ENCODE measurements at places on chromosomes 13 and 19.

GRCh38 chr19:53466726-53467484, 628 bp upstream of the ZNF813 start:
- DNase-seq = no peak

DNA sequence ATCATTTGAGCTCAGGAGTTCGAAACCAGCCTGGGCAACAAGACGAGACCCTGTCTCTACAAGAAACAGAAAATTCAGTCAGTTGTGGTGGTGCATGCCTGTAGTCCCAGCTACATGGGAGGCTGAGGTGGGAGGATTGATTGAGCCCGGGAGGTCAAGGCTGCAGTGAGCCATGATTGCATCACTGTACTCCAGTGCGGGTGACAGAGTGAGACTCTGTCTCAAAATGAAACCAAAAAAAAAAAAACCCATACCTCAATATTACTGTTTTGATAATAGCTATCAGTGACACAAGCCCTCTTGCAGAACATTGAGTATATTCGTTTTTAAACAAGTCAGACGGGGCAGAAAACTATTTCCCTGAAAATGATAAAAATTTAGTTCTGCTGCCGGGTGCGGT, 16.2 kb downstream of the ZNF791 start:
- DNase-seq = no peak

- no peak for DNase-seq
Observed at GRCh38 chr19:3186891-3187661, 1.3 kb downstream of the NCLN start.

GRCh38 chr13:95791084-95791722, 114.3 kb downstream of the DNAJC3 start:
- no peak for DNase-seq

DNA sequence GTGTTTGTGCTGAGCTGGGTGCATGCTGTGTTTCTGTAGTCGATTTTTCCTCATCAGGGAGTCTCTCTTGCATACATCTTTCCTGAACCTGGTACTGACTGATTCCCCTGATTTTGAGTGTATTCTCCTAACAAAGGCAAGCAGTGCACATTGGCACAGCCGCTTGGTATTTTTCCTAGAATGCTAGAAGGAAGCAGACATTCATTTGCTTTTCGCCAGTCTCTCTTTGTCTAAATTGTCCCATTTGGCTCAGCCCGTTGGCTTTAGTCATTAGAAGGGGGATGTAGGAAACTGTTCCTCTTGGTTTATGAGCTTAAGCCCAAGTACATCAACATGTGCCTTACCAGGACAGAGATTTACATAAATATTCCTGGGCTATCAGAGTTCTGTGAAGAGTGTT, 266.1 kb upstream of the TMTC4 start:
- no peak for DNase-seq

- no peak for DNase-seq
Observed at GRCh38 chr13:59472134-59472533, 691.6 kb downstream of the DIAPH3 start.

DNA sequence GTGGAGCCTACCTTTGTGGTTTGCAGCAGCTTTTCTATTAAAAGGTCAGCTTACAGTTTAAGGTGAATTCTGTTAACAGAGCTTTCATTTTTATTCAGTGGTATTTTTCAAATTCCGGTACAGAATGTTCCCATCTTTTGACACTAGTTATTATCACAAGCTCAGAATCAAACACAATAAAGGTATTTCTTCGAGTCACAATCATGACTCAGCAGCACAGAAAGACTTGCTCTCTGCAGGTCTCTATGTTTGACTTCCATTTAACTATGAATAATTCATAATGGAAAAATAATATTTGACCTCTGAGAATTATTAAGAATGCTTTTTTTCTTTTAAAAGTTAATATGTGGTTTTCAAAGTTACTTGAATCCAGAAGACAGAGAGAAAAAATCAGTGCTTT, 28.2 kb downstream of the DACH1 start:
- no peak for DNase-seq

GRCh38 chr13:19239114-19239860, 57.7 kb upstream of the TUBA3C start:
- DNase-seq = no peak

DNA sequence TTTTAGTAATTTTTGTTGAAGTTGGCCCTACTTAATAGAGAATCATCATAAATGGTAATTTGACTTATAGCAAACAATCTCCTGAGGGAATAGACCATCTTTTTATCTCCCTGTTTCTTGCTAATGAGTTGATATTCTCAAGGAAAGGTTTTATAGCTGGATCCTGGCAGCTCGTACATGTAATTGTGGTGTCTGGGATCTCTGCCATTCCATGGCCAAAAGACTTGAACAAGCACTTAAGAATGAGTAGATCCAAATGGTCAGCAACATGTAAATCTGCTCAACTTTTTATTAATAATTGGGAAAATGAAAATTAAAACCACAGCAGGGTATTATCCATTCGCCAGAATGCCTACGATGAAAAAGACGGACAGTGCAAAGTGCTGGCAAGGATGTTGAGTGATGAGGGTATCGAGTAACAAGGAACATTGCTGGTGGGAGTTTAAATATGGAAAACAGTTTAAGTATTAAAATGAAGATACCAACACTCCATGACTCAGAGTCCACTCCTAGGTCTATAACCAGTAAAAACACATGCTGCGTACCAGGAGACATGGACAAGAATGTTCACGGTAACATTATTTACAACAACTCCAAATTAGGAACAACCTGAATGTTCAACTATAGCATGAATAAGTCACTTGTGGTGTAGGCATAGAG, 5.1 kb upstream of the GPR18 start:
- no peak for DNase-seq

DNA sequence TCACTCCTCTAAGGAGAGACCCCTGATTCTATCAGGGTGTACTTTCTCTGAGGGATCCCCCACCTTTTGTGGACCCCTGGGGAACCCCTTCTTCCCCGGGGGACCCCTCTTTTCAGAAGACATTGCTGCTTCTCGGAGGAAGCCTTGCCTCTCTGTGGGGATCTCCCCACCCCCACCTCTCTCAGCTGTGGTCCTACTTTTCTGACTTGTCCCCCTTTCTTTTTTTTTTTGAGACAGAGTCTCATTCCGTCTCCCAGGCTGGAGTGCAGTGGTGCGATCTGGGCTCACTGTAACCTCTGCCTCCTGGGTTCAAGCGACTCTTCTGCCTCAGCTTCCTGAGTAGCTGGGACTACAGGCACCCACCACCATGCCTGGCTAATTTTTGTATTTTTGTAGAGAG, 18.4 kb upstream of the GATAD2A start:
- no peak for DNase-seq

DNA sequence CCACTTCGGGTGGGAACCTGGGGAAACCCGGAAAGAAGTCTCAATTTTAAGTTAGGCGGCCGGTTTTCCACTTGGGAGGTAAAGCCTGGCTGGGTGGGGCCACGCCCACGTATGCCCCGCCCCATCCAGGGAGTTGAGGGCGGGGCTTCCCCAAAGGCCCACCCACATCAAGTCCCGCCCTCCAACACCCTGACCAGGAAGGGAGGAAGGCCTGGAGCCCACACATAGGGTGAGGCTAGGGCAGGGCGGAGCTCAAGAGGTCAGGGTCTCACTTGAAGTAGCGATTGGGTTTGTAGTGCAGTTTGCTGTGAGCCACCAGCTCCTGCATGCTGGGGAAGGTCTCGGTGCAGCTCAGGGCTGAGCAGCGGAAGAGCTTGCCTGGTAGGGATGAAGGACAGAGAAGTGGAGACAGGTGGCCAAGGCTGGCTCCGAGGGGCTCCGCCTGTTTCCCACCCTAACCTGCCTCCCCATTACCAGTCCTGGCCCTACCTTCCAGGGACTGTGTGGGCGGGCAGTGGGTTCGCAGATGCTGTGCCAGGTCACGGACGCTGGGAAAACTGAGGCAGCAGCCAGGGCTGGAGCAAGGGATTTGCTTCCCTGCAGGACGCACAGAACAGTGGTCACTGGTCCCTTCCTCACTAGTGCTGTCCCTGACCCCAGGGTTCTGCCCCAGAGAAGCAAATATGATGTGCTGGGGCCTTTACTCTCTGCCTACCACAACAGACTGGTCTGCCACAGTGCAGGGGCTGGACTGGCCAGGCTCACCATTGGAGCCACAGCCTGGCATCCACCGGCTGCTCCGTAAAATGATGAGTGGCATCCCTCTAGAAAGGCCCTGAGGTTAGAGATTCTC, 1.6 kb downstream of the ZNF414 start:
- DNase-seq = no peak

- no peak for DNase-seq
Observed at GRCh38 chr13:95403349-95404140, 102.3 kb upstream of the ABCC4 start.

DNA sequence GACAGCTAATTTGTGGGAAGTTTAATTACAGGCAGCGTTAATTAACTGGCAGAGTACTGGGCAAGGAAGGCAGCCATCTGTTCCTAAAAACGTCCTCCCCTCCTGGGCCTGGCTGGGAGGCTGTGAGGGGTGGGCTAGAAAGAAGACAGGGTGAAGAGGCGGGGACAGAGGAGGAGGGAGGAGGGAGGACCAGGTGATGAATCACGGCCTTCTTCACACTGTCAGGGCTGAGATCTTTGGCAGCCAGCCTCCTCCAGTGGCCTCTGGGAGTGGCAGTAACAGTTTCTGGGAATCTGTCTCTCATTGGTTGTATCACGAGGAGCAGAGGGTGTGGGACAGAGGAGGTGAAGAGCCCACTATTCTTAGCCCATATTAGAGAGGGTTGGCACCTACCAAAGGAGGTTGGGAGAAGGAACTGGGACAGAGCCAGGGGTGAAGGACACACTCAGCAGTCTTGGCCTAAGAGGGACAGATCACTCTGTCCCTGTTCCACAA, 9.6 kb upstream of the ZNRF4 start:
- no peak for DNase-seq

GRCh38 chr19:13795595-13796300, 505 bp downstream of the ZSWIM4 start:
- DNase-seq = no peak

GRCh38 chr13:37340901-37341670, 235.6 kb upstream of the CSNK1A1L start:
- DNase-seq = no peak

DNA sequence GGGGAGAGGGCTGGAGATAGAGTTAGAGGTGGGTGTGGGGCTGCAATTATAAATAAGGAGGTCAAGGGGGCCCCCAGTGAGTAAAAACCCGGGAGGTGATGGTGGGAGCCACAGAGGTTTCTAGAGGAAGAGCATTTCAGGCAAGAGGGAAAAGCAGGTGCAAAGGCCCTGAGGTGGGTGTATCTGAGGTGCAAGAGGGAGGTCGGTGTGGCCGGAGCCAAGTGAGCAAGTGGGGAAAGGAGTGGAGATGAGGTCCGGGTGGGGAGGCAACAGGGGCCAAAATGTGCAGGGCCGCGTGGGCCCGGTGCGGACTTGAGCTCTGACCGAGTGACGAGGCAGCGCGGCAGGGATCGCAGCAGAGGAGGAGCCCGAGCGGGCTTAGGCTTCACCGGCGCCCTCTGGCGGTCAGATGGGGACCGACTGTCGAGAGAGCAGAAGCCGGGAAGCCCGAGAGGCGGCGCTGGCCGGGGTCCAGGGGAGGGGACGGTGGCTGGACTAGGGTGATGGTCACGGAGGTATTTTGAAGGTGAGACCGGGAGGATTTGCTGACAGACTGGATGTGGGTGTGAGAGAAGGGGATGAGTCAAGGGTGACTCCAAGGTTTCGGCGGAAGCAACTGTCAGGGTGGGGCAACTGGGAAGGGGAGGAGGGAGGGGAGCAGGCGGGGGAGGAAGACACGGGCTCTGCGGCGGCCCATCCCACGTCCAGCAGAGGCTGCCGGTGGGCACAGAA, 17.7 kb upstream of the SPACA4 start:
- DNase-seq = peak; percentile 86

DNA sequence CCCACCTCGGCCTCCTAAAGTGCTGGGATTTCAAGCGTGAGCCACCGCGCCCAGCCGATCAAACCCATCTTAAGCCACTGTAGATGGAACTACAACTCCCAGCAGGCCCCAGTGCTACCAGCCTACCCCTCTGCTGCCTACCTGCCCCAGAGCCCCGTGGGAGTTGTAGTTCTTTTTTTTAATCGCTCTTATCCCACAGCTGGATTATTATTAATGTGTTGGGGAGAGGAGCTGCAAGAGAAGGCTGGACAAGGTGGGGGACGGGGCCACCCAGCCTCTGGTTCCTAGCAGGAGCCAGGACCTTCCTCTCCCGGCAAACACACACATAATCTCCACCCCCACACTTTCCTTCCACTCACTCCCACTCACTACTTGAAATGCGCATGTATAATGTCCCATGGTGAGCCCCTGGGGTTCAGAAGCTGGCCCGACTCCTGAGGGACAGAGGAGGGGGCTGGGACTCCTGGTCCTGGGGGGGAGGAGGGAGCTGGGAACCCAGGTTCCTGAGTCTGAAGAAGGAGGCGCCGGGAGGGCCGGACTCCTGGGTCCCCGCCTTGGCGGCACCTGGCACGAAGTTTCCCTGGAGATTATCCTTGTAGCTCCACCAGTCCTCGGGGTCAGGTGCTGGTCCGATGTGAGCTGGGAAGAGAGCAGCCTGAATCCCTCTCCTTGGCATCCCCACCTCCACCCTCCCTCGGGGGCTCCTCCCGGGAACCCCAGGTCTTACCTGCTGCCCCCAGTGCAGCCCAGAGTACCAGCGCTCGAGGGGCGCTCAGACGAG, 958 bp downstream of the CA11 start:
- DNase-seq = peak; percentile 70

DNA sequence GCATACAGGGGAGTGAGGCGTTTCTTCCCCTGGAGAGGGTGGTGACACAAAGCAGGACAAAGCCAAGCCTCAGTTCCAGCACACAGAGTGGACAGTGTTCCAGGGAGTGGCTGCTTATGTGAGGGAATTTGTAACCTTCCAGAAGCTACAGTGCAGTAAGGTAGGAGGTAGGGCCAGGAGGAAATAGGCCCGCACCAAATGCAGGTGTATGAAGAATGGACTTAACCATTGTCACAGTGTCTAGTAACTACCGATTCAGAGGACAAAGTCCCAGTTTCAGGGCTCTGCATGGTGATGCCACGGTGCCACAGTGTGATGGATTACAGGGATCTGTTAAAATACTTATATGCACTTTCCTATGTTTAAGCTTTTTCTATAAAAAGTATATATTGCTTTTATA, 135.3 kb downstream of the ZIC5 start:
- DNase-seq = no peak

- DNase-seq = no peak
Observed at GRCh38 chr13:66803808-66804456, 426.2 kb downstream of the PCDH9 start.

DNA sequence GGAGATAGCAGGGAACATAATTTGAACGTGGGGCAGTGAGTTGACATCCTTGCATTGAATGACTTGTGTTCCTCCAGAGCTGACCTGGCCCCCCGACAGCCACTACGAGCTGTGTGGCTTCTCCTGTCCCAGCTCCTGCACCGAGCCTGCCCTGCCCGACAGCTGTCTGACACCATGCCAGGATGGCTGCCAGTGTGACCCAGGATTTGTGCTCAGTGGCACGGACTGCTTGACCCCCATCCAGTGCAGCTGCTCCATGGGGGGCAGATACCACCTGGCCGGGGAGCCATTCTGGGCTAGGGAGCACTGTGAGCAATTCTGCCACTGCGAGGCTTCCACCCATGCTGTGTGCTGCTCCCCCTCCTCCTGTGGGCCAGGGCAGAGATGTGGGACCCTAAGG, 29.2 kb upstream of the FXYD3 start:
- no peak for DNase-seq

- DNase-seq = no peak
Observed at GRCh38 chr19:42246143-42246921, 3.9 kb upstream of the GSK3A start.
